ENCODE measurements at places on chromosomes 2 and 18.

GRCh38 chr2:26847655-26848335 is at the start of gene DPYSL5:
DPYSL5 (plus strand) TSS chr2:26848132; CDS start chr2:26898500, 50,368 bp downstream.
- no peak for DNase-seq

- DNase-seq, result no peak
These were observed 306.6 kb downstream of the PTH2R start for GRCh38 chr2:208713066-208713745.

DNA sequence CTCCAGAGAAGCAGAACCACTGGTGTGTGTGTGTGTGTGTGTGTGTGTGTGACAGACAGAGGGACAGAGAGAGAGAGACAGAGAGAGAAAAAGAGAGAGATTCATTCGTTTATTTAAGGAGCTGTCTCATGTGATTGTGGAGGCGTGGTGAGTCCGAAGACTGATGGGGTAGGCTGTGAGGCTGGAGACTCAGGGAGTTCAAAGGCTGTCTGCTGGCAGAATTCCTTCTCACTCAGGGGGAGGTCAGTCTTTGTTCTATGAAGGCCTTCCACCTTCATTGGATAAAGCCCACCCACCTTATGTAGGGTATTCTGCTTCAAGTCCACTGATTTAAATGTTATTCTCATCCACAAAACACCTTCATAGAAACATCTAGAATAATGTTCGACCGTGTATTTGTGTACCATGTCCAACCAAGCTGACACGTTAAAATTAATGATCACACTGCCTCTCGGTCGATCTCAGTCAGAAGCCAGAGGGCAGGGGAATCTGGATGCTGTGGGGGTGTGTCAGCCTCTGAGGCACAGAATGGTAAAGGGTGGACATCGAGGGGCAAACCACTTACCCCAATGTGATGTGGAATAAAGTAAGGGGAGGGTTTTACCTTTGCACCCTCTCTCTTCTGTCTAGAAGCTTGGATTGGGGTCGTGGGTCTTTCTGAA is 275.6 kb downstream of the SLC4A3 start:
- DNase-seq, result no peak

GRCh38 chr18:66826211-66826610 is 222.3 kb upstream of the CDH19 start:
- no peak for DNase-seq

DNA sequence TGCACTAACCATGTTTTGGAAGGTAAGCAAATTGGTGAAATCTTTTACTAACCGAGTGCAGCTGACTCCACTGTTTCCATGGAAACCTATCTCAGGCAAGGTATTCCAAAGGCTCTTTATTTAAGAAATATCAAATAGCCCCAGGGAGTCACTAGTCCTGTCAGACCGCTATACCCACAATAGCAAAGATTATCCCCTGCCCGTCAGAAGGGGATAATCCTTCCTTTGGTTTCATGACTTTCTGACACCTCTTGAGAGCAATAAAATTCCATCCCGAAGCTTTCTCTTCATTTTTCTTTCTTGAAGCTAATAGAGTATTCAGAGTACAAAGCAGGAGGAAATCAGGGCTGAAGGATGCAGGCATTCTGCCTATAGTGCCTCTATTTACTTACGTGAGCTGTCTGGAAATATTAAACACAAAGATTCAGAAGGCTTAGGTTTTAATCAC is 34.7 kb upstream of the MAP2 start:
- DNase-seq, result no peak

DNA sequence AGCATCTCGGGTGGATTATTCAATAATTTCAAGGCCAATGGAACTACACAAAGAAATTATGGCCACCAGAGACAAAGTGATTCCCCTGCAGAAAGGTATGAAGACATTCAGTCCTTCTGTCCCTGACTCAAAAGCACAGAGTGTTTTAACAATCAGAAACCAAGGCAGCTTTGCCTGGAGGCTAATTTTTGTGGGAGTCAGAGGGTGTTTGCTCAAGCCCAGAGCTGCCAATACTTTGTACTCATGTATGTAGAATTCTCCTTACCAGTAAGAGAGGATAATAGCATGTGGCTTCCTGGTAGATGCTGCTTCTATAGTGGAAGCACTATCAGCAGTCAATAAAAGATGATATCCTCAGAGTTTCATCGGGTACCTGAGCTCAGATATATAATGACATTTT is 178.4 kb downstream of the KCNE4 start:
- DNase-seq, result no peak

- DNase-seq, result no peak
These were observed 36.2 kb downstream of the EFEMP1 start for GRCh38 chr2:55887351-55887750.

GRCh38 chr2:157169889-157170288 is 87.6 kb upstream of the GALNT5 start:
- DNase-seq, result no peak

DNA sequence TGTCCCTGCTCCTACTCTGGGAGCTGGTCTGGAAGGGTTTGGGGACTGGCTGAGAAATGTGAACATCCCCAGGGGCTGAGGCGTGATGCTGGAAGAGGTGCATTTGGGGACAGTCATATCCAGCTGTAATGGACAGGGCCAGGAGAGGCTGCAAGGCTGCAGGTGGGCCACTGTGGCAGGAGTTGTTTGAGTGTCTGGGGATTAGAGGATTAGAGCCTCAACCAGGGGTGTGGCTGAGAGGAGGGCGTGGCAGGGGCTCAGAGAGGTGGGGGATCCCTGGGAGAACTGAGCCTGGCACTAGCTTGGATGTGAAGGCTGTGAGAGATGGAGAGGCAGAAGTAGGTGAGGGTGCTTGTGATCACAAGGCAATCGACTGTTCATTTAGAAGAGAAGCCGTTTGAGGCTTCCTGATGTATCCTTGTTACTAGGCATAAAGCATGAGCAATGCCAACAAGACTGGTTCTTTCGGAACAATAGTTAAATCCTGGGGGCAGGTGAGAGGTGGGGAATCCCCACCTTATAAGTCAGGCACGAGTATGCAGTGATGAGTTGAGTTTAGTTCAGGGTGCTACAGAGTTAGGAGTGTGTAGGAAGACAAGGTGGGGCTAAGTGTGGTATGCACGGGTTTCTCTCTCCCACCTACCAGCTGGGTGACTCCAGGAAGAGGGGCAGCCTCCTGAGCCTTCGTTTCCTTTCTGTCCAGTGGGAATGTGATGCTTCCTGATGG is 31.9 kb downstream of the SH3RF3 start:
- DNase-seq, result no peak

- DNase-seq, result no peak
These were observed 45.0 kb downstream of the FAP start for GRCh38 chr2:162198239-162198638.

DNA sequence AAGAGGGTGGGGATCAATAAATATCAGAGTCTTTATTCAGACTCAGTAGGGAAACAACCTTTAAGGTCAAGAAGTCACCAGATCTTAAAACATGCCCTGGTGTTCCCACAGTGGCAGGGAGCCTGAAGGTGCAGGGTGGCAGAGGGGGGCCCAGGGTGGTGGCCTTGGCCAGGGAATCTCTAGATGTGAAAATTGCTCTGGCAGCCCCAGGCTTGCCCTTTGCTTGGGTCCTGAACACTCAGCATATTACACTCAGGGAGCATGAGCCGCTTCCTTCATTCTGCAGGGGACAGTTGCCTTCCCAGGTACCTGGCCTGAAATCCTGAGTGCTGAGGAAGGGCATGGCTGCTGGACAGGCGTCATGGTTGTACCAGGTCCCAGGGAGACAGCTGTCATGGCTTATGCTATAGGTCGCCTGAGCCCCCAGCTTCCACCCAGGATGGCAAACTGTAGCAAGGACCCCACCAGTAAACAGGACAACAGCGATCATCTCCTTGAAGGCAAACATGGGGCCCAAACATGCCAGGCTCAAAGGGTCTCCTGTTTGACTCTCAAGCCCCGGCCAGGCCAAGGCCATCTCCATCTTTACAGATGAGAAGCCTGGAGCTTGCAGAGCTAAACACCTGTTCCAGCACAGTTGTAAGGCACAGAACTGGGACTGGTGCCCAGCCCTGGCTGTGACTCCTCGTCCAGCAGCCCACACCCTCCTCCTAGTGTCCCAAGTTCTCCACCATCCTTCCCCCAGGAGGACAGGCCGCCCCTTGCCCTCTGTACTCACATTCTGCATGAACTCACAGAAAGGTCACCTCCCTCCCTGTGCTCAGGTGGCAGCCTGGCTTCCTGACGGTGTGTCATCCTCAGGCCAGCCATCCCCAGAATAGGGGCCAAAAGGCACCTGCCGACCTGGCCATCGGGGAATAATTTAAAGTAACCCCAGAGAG is 14.6 kb downstream of the ABCG8 start:
- DNase-seq, result no peak

DNA sequence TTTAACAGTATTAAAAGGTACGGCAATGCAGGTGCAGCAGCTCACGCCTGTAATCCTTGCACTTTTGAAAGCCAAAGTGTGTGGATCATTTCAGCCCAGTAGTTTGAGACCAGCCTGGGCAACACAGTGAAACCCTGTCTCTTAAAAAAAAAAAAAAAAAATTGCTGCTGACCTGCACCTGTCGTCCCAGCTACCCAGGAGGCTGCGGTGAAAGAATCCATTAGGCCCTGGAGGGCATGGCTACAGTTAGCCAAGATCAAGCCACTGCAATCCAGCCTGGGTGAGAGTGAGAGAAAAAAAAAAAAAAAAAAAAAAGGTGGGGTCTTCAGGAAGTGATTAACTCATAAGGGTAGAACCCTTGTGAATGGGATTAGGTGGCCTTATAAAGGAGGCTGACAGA is 12.8 kb downstream of the CUL3 start:
- no peak for DNase-seq

DNA sequence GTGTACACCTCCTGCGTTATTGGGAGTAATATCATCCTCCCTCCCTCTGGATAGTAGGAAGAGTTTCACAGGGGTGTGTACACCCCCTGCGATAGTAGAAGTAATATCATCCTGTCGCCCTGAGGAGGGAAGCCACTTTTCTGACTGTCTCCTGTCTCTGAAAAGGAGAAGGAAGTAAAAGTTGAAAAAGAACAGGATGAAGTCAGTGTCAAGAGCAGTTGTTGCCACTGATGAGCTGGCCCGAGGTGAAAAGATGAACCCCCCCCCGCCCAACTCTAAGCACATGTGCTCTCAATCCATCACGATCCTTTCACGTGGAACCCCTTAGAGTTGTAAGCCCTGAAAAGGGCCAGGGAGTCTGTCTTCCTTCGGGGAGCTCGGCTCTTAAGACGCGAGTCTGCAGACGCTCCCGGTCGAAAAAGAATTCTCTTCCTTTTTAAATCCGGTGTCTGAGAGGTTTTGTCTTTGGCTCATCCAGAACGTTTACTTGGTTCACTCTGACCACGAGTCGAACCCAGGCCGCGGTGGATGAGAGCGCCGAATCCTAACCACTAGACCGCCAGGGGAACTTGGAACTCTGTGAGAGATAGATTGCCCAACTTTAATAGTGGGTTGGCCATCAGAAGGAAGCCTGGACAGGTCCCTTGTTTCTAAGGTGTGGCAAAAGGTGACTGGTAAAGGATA is 22.4 kb upstream of the NAGK start:
- no peak for DNase-seq

- DNase-seq, result no peak
These were observed 406.9 kb upstream of the FIGN start for GRCh38 chr2:164142755-164143154.

DNA sequence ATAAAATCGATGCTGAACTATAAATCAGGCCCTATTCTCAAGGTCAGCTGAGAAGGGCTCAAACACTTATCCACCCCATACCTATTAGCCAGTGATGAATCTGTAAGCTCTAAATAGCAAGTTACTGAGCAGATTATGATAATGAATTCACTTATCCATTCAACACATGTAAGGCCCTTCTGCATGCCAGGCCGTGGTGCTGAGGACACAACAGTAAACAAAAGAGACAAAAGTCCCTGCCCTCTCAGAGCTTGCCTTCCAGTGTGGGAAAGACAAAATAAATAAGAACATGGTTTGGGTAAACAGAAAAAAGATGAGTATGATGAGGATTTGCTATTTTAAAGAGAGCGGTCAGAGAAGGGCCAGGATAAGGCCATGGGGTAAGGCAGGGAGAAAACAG is 11.7 kb downstream of the TTC32 start:
- DNase-seq, result no peak

DNA sequence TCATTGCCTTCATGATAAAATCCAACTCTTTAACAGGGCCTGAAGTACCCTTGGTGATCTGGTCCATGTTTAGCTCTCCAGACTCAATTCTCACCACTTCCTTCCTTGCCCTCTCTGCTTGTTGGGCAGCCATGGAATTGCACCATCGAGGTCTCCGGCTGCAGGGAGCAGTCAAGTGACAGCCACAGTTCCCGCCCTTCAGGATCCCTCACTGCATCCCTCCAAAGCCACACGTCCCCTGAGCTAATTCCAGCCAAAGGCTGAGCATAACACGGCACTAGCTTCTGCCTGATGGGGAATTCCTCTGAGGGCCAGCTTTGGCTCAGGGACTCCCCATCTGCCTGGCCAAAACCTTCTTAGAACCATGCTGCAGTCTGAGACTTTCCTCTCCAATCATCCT is 47.4 kb upstream of the SLC1A4 start:
- no peak for DNase-seq

DNA sequence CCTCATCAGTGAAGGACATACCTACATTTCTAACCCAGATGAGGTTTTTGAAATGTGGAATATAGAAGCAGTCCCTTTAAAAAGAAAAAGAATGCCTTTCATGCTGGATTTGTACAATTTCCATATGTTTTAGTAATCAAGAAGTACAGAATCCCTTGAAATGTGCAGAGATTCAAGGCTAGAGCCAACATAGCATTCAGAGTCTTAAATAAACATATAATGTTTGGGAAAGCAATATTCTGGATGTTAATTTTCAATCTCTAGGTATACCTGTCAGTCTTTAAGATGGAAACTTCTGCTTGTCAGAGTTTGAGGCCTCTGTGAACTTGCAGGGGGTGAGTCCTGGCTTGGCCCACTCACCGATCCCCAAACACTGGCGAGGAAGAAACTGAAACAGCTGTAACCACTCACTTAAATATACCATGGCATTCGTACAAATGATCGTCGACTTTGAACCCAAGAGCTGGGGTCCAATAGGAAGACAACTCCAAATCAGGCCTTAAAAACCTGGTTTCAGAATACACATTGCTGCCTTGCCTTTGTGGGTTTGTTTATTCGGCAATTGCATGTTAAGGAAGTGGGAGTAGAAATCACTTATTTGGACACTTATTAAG is 132.8 kb upstream of the NCK2 start:
- DNase-seq, result no peak

GRCh38 chr2:241339839-241340630 is 16.1 kb upstream of the FARP2 start:
- no peak for DNase-seq

GRCh38 chr2:99845296-99845695 is 297.1 kb downstream of the AFF3 start:
- no peak for DNase-seq

- no peak for DNase-seq
These were observed 68.0 kb downstream of the STEAP3 start for GRCh38 chr2:119291588-119292167.

GRCh38 chr2:36507408-36507812 is 90.6 kb downstream of the FEZ2 start:
- no peak for DNase-seq

GRCh38 chr2:97914691-97915213 is 81.0 kb downstream of the TMEM131 start:
- no peak for DNase-seq

- peak; percentile 16 for DNase-seq
These were observed 9.9 kb upstream of the WNT6 start for GRCh38 chr2:218849721-218850120.

GRCh38 chr2:191682126-191682525 is 4.2 kb downstream of the NABP1 start:
- DNase-seq, result no peak

- DNase-seq, result no peak
These were observed 946.6 kb downstream of the DPP10 start for GRCh38 chr2:115389024-115389423.

Data from coronary artery (tissue), 2 donors.